Uterus (tissue), 4 donors: ENCODE measurements at places on chromosomes 5 and 9. TPM values are rescaled to one million over a fixed set of nuclear protein-coding genes. Genes with fewer than 3 reads are reported as not detected.
A peak's percentile ranks its signal among the peaks of the same experiment; 100 is the strongest.

- no peak overlapping the region for H3K4me3 ChIP-seq
- H3K27me3 ChIP-seq, result no peaks in the 10 kb centered on the region
- H3K27ac ChIP-seq, result peak overlapping the region; percentile 45
- H3K36me3 ChIP-seq, result no peaks in the 10 kb centered on the region
Measured at GRCh38 chr5:170353011-170353761, 36.0 kb downstream of the KCNMB1 start.

The CAST gene
- total RNA-seq, result 159 TPM

DNA sequence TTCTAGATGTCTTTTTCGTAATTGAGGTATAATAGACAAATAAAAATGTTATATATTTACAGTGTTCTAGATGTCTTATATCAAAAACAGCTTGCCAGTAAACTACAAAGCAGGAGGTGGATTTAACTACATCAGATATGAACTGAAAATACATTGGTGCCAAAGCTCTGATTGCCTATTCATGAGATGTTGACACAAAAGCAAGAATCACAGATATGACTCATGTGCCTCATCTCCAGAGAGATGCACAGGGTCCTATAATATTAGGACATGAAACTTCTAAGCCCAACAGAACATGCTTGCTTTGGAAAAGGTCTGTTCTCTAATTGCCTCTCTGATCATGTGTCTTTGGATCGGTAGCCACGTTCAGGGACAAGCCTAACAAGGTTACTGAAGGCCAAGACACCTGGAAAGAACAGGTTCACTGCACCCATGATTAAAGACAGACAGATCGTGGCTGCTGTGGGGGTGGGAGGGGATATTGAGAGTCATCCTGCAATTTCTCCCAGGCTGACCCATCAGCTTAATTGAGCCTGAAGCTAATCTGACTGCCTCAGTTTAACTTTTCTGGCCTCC, 16.8 kb downstream of the ABCA1 start:
- no peak overlapping the region for H3K4me3 ChIP-seq
- H3K27ac ChIP-seq, result no peak overlapping the region
- no peak for DNase-seq
- H3K27me3 ChIP-seq, result no peaks in the 10 kb centered on the region
- no peaks in the 10 kb centered on the region for H3K36me3 ChIP-seq

DNA sequence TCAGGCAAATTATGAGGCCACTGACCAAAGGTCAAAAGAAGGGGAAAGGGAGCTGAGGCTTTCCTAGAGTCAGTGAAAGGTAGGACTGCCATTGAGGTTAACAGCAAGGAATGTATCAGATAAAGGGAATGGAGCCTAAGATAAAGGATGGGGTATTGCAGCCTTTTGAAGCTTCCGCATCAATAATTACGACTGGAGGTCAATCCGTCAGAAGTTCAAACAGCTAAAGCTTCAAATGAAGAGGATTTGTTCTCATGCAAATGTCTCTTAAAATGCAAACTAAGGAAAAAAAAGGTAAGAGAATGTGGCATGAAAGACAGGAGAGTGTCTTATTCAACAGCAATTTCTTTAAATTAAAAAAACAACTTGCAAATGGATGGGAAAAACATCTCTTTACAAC, 341.1 kb upstream of the RGMB start:
- no peak overlapping the region for H3K4me3 ChIP-seq
- H3K27ac ChIP-seq, result no peak overlapping the region
- no peaks in the 10 kb centered on the region for H3K36me3 ChIP-seq
- DNase-seq, result no peak

The PCDHB15 gene
- total RNA-seq, result 14.0 TPM

DNA sequence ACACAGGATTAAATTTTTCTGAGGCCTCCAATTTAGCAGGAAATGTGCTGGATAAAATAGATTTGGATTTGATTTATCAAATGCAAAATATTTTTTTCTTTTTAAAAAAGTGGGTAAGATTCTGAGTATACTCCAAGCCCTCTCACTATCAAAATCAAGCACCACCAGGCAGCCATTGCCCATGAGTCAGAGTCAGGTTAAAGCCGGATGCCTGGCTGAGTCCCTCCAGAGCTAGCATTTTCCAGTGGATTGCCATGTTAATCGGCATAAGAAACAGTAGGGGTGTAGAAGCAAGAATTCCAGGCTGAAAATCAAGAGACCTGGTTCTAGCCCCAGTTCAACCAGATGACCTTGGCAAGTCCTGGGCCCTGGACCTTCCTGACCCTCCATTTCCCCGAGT, 85.3 kb downstream of the FAM114A2 start:
- no peaks in the 10 kb centered on the region for H3K27me3 ChIP-seq
- H3K36me3 ChIP-seq, result no peaks in the 10 kb centered on the region
- no peak for DNase-seq
- H3K4me1 ChIP-seq, result no peaks in the 10 kb centered on the region

The C8G gene
- total RNA-seq, result not detected

The ABL1 gene
- 117 TPM for total RNA-seq

DNA sequence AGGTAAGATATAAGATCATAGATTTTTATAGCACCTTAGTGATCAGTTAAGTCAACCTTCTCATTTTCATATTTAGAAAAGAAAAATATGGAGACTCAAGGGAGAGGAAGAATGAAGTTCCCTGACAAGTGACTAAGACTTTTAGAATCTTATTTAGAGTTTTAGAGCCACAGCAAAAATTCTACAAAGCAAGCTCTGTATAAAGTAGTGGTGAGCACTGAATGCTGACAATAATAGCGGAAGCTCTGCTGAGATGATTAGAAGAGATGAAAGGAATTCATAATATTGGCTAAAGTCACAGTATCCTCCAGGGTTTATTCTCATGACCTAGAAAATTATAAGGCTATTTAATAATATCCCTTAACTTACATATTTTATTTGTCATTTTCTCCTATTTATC, 316.0 kb downstream of the PDE4D start:
- no peak for DNase-seq
- no peaks in the 10 kb centered on the region for H3K36me3 ChIP-seq
- H3K4me3 ChIP-seq, result no peak overlapping the region
- no peaks in the 10 kb centered on the region for H3K27me3 ChIP-seq
- no peak overlapping the region for H3K27ac ChIP-seq

The PPP3R2 gene
- total RNA-seq, result not detected

The LNPEP gene
- total RNA-seq, result 32.5 TPM

The LVRN gene
- total RNA-seq, result not detected

GRCh38 chr9:105683688-105684275, 10.6 kb upstream of the TMEM38B start:
- no peak overlapping the region for H3K27ac ChIP-seq
- DNase-seq, result no peak
- H3K36me3 ChIP-seq, result no peaks in the 10 kb centered on the region
- no peaks in the 10 kb centered on the region for H3K27me3 ChIP-seq
- H3K4me3 ChIP-seq, result no peak overlapping the region
- H3K4me1 ChIP-seq, result no peaks in the 10 kb centered on the region

The PCDHB6 gene
- 0.51 TPM for total RNA-seq
